Endothelial cell of coronary artery (primary cell): ENCODE measurements at places on chromosomes 4 and X. TPM values are rescaled to one million over a fixed set of nuclear protein-coding genes. Genes with fewer than 3 reads are reported as not detected.

The TEX13D gene
- not detected in 2 replicates for total RNA-seq

The ADAMTS3 gene
- 2.3 and 3.5 TPM in 2 replicates for total RNA-seq

The OCIAD1 gene
- 64.3 and 73.8 TPM in 2 replicates for total RNA-seq

The HDX gene
- 3.8 and 5.5 TPM in 2 replicates for total RNA-seq

The ARX gene
- not detected in 2 replicates for total RNA-seq
